ENCODE measurements at places on chromosomes 4 and X.
A peak's percentile ranks its signal among the peaks of the same experiment; 100 is the strongest.

- peak; percentile 12 for DNase-seq
Measured at GRCh38 chr4:106898621-106899230, 137.4 kb downstream of the DKK2 start.

DNA sequence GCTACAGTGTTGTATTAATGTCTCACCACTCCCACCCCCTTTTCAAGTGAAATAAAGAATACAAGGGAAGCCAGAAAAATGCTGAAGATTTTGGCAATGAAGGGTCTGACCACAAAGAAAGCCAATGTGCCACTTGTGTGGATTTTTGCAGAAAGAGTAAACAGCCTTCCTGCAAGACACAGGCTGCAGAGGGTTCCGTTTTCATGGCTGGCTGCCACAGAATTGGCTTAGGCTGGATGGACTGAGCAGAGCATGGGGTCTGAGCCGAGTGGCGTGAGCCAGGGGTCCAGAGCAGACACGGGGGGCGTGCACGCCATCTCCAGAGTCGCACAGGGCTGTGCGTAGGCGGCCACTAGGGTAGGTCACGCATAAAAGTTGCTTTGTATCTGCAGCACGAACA lies 69.2 kb downstream of the MTNR1A start:
- DNase-seq, result no peak

DNA sequence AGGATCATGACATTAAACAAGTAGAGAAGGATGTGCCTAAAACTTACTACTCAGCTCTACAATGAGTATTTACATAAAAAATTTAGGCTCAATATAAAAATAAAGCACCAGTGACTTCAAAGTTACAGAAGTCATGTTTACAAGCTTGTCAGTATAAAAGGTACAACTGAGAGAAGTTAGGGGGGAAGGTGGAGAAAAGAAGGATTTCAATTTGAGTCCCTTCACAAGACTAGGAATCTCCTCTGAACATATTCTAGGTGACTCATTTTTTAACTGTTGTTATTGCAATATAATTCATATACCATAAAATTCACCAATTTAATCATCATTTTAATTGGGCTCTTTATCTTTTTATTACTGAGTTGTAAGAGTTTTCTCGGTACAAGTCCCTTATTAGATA lies 26.9 kb downstream of the FRYL start:
- DNase-seq, result no peak

GRCh38 chr4:113564493-113564892 lies 197.0 kb downstream of the CAMK2D start:
- no peak for DNase-seq

GRCh38 chr4:148097801-148098200 lies 344.4 kb downstream of the NR3C2 start:
- no peak for DNase-seq

DNA sequence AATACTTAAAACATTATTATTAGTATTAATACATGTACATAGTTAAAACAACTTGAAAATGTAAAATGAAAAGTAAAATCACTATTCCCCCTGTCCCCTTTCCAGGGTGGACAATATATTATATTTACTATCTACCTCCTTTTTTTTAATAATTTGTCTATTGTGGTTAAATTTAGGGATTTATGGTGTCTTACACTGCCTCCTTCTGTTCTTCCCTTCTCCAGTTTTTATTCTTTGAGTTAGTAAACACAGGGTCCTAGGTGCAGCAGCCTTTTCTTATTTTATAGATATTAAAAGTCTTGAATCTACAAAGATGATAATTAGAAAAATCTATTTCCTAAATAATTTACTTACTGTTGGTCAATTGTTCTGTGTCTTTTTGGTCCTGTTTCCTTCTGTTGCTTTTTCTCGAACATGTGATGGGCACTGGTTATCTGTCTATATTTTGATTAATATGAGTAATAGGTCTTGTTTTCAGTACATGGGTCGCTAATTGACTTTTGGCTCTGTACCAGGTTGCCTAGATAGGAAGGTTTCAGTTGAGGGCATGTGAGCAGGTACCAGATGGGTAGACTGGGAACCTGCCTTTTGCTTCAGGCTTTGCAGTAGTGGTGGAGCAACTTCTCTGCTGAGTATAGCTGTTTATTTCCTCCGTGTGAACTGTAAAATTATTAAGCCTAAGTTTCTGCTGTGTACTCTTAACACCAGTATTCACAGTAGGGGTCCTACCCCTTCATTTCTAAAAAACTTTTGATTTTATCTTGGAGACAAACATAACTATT lies 1.1 kb downstream of the NUDT9 start:
- DNase-seq, result no peak

GRCh38 chr4:54099748-54100574 lies at the start of gene GSX2:
Gene GSX2 (plus strand): TSS chr4:54100163. CDS start chr4:54100345, 182 bp downstream.
- peak; percentile 16 for DNase-seq
